GM23248 (cell line): ENCODE measurements at places on chromosomes 2 and 18. TPM values are rescaled to one million over a fixed set of nuclear protein-coding genes. Genes with fewer than 3 reads are reported as not detected.

DNA sequence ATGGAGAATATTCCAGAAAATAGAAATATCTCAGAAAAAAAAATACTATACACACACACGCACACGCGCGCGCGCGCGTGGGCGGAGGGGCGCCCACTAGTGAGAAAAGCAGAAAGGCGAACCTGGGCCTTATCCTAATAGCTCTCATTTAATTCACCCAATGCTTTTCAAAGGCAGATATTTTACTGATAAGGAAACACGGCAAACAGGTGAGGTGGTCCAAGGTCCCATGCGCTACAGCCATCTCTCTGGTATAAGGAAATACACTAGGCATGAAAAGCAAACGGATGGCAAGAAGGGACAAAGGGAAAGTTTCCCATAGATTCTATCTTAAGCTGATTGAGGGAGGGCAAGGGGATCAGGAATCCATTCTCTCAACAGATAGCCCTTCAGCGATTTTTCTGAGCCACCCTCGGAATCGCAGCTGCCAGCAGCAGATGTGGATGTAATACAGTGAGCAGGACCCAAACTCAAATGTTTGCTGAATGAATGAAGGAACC is 136.7 kb downstream of the TMEM247 start:
- H3K4me3 ChIP-seq, result peak overlapping the region; percentile 98
- H3K36me3 ChIP-seq, result peaks cover 21% of the 10 kb centered on the region
- no peaks in the 10 kb centered on the region for H3K27me3 ChIP-seq
- DNase-seq, result peak; percentile 54
- H3K27ac ChIP-seq, result peak overlapping the region; percentile 71

- H3K4me1 ChIP-seq, result peaks cover 8% of the 10 kb centered on the region; the same call in 1 of the 2 replicates
- no peak for DNase-seq
- H3K27me3 ChIP-seq, result no peaks in the 10 kb centered on the region
- H3K27ac ChIP-seq, result no peak overlapping the region
Measured at GRCh38 chr2:10196110-10196892, 73.8 kb downstream of the RRM2 start.

DNA sequence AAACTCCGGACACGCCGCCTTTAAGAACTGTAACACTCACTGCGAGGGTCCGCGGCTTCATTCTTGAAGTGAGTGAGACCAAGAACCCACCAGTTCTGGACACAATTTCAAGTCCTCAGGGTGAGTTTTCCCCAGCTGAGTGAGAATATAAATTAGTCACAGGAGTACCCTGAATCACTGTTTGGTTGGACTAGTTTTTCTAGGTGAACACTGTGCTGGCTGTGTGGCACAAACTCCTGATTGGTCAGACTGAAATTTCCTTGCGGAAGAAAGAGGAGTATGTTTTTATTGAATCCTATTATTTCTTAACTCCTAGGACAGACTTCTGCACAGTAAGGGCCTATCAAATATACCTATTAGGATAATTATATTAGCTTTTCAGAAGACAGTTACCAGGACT is 288.1 kb upstream of the UBE2E3 start:
- no peaks in the 10 kb centered on the region for H3K27me3 ChIP-seq
- peaks cover 24% of the 10 kb centered on the region for H3K4me1 ChIP-seq
- no peak for DNase-seq
- H3K4me3 ChIP-seq, result no peak overlapping the region

The HNRNPLL gene
- 34.9 and 42.6 TPM in 2 replicates for total RNA-seq

The GREB1 gene
- not detected in 2 replicates for total RNA-seq

The INHA gene
- 0.11 TPM in 1 of 2 replicates, not detected in the other for total RNA-seq

- no peaks in the 10 kb centered on the region for H3K27me3 ChIP-seq
- no peak overlapping the region for H3K27ac ChIP-seq
- H3K36me3 ChIP-seq, result no peaks in the 10 kb centered on the region
- peaks cover 13% of the 10 kb centered on the region for H3K4me1 ChIP-seq
Measured at GRCh38 chr2:9095226-9095625, 91.7 kb upstream of the MBOAT2 start.

The MROH2A gene
- not detected in 2 replicates for total RNA-seq

The COBLL1 gene
- 1.3 and 1.8 TPM in 2 replicates for total RNA-seq

The SCTR gene
- not detected in 2 replicates for total RNA-seq

DNA sequence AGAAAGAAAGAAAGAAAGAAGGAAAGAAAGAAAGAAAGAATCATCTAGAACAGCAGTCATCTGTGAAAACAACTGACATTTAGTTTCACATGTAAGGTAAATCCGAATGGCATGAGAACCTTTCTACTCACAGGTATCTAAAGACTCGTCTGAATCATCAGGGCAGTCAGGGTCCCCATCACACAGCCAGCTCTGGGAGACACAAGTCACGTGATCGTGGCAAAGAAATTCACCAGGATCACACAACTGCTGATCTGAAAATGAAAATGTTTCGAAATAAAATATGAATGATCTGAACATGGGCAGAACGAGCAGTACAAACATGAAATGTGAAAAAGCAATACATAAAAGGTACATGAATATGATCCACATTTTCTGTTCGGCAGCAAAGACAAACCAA is 320.7 kb downstream of the LRP1B start:
- no peaks in the 10 kb centered on the region for H3K4me1 ChIP-seq
- no peaks in the 10 kb centered on the region for H3K27me3 ChIP-seq
- no peak overlapping the region for H3K27ac ChIP-seq

GRCh38 chr18:5295231-5295920 is at the start of gene ZBTB14:
TSS of gene ZBTB14 (minus strand) at chr18:5295726. CDS start at chr18:5293246, 2,480 bp downstream.
- H3K27ac ChIP-seq, result peak within 1 kb of the TSS; percentile 94
- peak within 1 kb of the TSS; percentile 90 for H3K4me3 ChIP-seq
- no peaks in the 10 kb centered on the region for H3K4me1 ChIP-seq

DNA sequence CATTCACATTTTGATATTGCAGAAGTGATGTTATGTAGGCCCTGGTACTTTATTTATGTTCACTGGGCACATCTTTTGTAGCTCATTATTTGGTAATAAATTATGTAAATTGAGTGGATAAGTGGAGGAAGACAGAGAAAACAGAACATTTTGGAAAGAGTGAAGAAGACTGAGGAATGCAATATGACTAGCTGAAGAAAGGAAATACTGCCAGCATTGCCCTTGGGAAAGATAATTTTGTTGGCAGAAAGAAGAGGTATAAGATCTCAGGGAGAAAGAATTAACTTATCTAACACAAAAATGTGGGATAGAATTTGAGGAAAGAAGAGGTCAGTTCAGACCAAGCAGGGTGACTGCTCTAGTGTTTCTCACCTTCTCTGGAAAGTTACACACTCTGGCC is 118.8 kb downstream of the TTC27 start:
- peak; percentile 35 for DNase-seq
- H3K4me3 ChIP-seq, result no peak overlapping the region
- peaks cover 6% of the 10 kb centered on the region; the same call in 1 of the 2 replicates for H3K36me3 ChIP-seq
- H3K4me1 ChIP-seq, result peaks cover 12% of the 10 kb centered on the region
- no peak overlapping the region for H3K27ac ChIP-seq

GRCh38 chr2:7653617-7654016 is 736.4 kb downstream of the RNF144A start:
- H3K27me3 ChIP-seq, result 0 out of 2 replicates have a peak, but pooled peaks cover 3% of the 10 kb centered on the region
- H3K36me3 ChIP-seq, result no peaks in the 10 kb centered on the region
- H3K4me1 ChIP-seq, result no peaks in the 10 kb centered on the region
- no peak for DNase-seq
- no peak overlapping the region for H3K4me3 ChIP-seq

DNA sequence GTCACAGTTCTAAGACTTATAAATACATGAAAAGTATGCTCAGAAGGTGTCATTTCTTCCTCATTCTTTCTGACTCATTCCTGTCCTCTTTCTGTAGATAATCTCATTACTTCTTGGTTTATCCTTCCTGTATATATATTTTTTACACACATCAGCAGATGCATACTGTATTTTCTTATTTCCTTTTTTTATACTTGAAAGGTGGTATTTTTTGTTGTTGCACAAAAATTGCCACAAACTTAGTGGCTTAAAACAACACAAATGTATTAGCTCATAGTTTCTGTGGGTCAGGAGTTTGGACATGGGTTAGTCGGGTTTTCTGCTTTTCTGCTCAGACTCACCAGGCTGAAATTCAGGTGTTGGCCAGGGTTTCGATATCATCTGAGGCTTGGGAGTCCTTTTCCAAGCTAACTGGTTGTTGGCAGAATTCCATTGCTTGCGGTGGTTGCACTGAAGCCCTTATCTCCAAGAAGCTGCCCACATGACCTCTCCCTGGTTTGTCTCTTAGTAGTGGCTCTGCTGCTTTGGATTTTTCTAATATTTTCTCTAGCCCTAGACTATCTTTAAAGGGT is 162.6 kb downstream of the FMNL2 start:
- no peaks in the 10 kb centered on the region for H3K27me3 ChIP-seq
- no peak overlapping the region for H3K27ac ChIP-seq
- no peak for DNase-seq
- no peak overlapping the region for H3K4me3 ChIP-seq

The ITGA6 gene
- total RNA-seq, result 45.4 and 47.7 TPM in 2 replicates

- peak overlapping the region; percentile 48 for H3K4me3 ChIP-seq
- H3K4me1 ChIP-seq, result peaks cover 38% of the 10 kb centered on the region
- H3K27ac ChIP-seq, result peak overlapping the region; percentile 90
- peak; percentile 99 for DNase-seq
Measured at GRCh38 chr2:41966431-41966893, 81.4 kb upstream of the PKDCC start.

DNA sequence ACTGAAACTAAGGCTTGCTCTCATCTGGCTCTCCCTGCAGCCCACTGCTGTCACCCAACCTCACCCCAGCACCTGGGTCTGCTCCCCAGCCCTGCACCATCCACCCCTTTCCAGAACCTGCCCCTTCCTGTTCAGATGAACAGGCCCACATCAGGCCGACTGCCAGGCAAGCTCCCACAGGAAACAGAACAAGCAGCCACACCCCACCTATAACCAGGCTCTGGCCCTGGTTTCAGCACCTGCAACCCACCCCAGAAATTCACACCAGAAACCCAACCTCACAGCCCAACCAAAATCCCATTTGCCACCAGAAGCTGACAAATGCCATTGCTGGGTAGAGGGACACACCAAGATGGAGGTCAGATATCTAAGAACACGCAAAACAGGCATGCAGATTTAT is 159.2 kb upstream of the ID2 start:
- no peak for DNase-seq
- H3K36me3 ChIP-seq, result no peaks in the 10 kb centered on the region
- no peak overlapping the region for H3K27ac ChIP-seq
- H3K4me3 ChIP-seq, result no peak overlapping the region
- no peaks in the 10 kb centered on the region for H3K4me1 ChIP-seq
- H3K27me3 ChIP-seq, result no peaks in the 10 kb centered on the region; the same call in 1 of the 2 replicates

The BUB1 gene
- total RNA-seq, result 16.3 and 21.3 TPM in 2 replicates

DNA sequence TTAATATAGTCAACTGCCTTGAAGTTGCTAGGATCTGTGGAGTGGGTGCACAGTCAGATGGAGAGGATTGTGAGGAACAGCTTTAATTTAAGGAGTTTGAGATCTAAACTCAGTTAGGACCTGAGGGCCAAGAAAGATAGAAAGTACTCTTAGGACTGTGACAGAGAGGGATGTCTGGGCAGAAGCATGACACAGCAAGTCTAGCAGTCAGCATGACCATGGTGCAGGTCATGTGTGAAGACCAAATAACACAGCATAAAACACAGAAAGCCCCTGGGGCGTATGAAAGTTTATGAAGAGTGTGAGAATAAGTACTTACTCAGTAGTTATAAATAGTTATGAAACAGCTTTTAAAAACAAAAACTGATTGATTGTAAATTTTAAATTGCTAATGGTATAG is 107.2 kb downstream of the GALNT1 start:
- no peaks in the 10 kb centered on the region for H3K27me3 ChIP-seq
- H3K27ac ChIP-seq, result no peak overlapping the region
- H3K4me1 ChIP-seq, result no peaks in the 10 kb centered on the region
- peaks cover 18% of the 10 kb centered on the region; the same call in 1 of the 2 replicates for H3K36me3 ChIP-seq
- H3K4me3 ChIP-seq, result no peak overlapping the region

The TMEM163 gene
- total RNA-seq, result not detected in 2 replicates

GRCh38 chr2:28391564-28392296 is 928 bp upstream of the FOSL2 start:
- H3K27ac ChIP-seq, result peak overlapping the region; percentile 98
- H3K4me1 ChIP-seq, result peaks cover 28% of the 10 kb centered on the region
- no peaks in the 10 kb centered on the region for H3K27me3 ChIP-seq
- H3K36me3 ChIP-seq, result 0 out of 2 replicates have a peak, but pooled peaks cover 3% of the 10 kb centered on the region
- peak overlapping the region; percentile 95 for H3K4me3 ChIP-seq
- peak; percentile 93 for DNase-seq

GRCh38 chr2:224017957-224018356 is 21.1 kb downstream of the SERPINE2 start:
- peak overlapping the region; percentile 59 for H3K27ac ChIP-seq
- H3K36me3 ChIP-seq, result peaks cover 48% of the 10 kb centered on the region
- DNase-seq, result peak; percentile 35
- no peak overlapping the region for H3K4me3 ChIP-seq
- no peaks in the 10 kb centered on the region for H3K27me3 ChIP-seq

- H3K4me1 ChIP-seq, result peaks cover 36% of the 10 kb centered on the region
- H3K36me3 ChIP-seq, result no peaks in the 10 kb centered on the region
- no peak overlapping the region for H3K4me3 ChIP-seq
- peak; percentile 66 for DNase-seq
- 0 out of 2 replicates have a peak overlapping the region, but pooled peaks have one; percentile 21 for H3K27ac ChIP-seq
Measured at GRCh38 chr18:49277395-49278036, 182.9 kb downstream of the DYM start.

DNA sequence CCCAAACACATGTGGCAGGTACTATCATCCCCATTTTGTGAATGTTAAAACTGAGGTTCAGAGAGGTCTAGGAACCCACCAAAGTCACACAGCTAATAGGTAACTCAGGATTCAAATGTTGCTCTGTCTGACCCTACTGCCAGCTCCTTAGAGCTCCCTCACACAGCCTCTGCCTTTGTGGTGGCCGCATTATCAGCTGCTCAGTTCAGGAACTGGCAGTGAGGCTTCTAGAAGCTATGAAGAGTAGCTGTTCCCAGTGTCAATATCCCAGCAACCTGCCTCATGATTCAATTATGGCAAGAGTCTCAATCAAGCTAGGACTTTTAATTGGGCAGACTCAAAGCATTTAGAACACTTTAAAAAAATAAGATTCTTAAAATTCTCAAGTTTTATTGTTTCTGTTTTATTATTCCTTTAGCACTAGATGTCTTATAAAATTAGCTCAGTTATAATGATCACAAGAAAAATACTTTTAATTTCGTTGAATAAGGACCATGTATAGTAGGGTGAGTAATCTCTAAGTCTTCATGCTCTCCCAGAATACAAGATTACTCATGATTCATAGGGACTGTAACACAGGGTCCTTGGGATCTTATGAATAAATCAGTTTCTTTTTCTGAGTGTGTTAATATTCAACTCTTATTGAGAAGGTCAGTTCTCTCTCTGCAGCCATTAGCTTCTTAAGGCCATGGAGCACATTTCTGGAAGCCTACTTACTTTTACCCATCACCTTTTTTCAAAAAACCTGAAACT is 342.7 kb downstream of the RND3 start:
- DNase-seq, result peak; percentile 67
- H3K36me3 ChIP-seq, result no peaks in the 10 kb centered on the region
- no peak overlapping the region for H3K27ac ChIP-seq
- no peak overlapping the region for H3K4me3 ChIP-seq
- peaks cover 38% of the 10 kb centered on the region for H3K4me1 ChIP-seq
- H3K27me3 ChIP-seq, result no peaks in the 10 kb centered on the region
